ENCODE measurements at places on chromosomes 7 and 10. TPM values are rescaled to one million over a fixed set of nuclear protein-coding genes. Genes with fewer than 3 reads are reported as not detected.

CALML3 gene
- total RNA-seq = not detected

PDK4 gene
- 25.7 TPM for total RNA-seq

ZNF365 gene
- total RNA-seq = 1.0 TPM

TCAF2 gene
- 1.2 TPM for total RNA-seq

ZNF862 gene
- 3.4 TPM for total RNA-seq

TET1 gene
- 0.90 TPM for total RNA-seq

FFAR4 gene
- 0.08 TPM for total RNA-seq

HOGA1 gene
- 2.6 TPM for total RNA-seq

WNT8B gene
- total RNA-seq = not detected

MLXIPL gene
- 1.2 TPM for total RNA-seq

METTL27 gene
- total RNA-seq = 8.2 TPM

CLDN15 gene
- 10.3 TPM for total RNA-seq

NKX1-2 gene
- total RNA-seq = 0.03 TPM

LDB1 gene
- 35.0 TPM for total RNA-seq

MBL2 gene
- total RNA-seq = not detected

CRHR2 gene
- 0.06 TPM for total RNA-seq

Measured in A549 treated with Hydrocortisone at 1 μM for 4 hours (cell line).